ENCODE measurements at places on chromosomes 7 and 10.

DNA sequence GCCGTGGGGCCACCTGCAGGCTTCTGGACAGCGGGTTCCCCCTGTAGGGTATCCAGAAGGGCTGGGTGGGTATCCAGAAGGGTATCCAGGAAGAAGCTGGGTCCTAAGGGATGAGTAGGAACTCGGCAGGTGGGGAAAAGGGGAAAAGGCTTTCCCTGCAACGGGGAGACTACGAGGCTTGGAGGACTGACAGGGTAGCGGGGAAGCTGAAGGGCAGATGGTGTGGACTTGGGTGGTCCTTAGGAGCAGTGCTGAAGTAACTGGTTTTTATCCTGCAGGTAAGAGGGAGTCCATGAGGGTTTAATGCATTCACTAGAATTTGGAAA is 525 bp downstream of the UBE2D4 start:
- DNase-seq: no peak

DNA sequence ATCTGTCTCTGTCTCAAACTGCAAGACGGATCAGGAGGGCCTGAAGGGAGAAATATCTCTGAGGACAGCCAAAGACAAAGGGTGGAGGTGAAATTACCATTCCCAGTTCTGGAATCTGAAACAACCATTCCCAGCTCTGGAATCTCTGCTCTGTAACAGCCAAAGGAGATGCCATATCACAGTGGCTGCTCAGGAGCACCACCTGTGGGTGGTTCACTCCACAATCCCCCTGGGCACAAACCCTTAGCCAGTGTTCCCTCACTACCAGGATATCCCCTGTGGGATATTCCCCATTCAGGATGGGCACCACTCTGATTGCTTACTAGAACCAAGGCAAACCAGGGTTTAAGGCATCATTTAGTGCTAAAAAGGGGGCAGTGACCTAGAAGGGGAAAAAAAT is 199.0 kb downstream of the HTR7 start:
- DNase-seq: no peak

GRCh38 chr10:73959484-73960243 is 38.3 kb upstream of the VCL start:
- DNase-seq: no peak

- no peak for DNase-seq
Measured at GRCh38 chr10:108496106-108496505, 1331.6 kb upstream of the SORCS1 start.

DNA sequence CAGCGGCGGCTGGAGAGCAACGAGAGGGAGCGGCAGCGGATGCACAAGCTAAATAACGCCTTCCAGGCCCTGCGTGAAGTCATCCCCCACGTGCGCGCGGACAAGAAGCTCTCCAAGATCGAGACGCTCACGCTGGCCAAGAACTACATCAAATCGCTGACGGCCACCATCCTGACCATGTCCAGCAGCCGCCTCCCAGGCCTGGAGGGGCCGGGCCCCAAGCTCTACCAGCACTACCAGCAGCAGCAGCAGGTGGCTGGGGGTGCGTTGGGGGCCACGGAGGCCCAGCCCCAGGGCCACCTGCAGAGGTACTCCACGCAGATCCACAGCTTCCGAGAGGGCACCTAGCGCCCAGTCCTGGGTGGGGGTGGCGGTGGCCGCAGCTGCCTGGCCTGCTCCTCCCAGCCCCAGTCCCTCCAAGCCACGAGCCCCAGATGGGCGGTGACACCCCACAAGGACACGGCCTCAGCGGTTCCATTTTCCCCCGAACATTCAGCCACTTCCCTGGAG is 1.3 kb downstream of the BHLHA15 start:
- no peak for DNase-seq

GRCh38 chr10:88765816-88766215 is 6.0 kb downstream of the LIPN start:
- no peak for DNase-seq

DNA sequence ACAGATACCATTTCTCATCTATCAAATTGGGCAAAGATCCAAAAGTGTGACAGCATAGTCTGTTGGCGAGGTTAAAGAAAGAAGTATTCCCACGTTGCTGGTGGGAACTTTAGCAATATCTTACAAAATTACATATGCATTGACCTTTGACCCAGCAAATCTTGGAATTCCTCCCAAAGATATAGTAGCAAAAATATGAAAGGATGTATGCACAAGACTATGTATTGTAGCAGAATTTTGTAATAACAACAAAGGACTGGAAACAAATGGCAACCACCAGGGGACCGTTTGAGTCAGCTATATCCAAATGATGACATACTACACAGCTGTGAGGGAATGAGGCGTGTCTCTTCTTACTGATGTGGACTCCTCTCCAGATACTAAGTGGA is 50.2 kb downstream of the KCNH2 start:
- DNase-seq: no peak

- no peak for DNase-seq
Measured at GRCh38 chr10:65130162-65130758, 1609.1 kb downstream of the REEP3 start.

- DNase-seq: no peak
Measured at GRCh38 chr10:122115874-122116273, 126.9 kb downstream of the TACC2 start.

- no peak for DNase-seq
Measured at GRCh38 chr7:93147363-93147762, 822 bp downstream of the SAMD9L start.

DNA sequence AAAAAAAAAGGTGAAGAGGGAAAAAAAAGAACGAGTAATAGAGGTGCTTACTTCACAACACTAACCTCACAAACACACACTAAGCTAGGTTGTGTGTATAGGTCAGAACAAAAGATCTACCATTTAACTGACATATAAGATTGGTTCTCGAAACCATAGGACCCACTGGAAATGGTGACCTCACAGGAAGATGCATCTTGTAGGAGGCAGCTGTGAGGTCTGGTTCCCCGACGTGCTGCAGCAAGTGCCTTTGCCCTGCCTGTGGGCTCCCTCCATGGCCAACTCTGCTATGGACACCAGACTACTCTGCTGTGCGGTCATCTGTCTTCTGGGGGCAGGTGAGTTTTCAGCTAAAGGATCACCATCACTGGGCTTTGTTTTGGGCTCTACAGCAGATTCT is 133.8 kb upstream of the PRSS1 start:
- DNase-seq: no peak

GRCh38 chr10:85702768-85703167 is 663.8 kb downstream of the GRID1 start:
- no peak for DNase-seq

GRCh38 chr7:90842430-90842788 is 246.3 kb downstream of the CDK14 start:
- DNase-seq: no peak

GRCh38 chr10:30219971-30220751 is 128.9 kb downstream of the MTPAP start:
- DNase-seq: no peak

GRCh38 chr7:124057872-124058271 is 25.0 kb upstream of the TMEM229A start:
- no peak for DNase-seq

GRCh38 chr7:107021600-107021999 is 22.9 kb upstream of the PRKAR2B start:
- no peak for DNase-seq

DNA sequence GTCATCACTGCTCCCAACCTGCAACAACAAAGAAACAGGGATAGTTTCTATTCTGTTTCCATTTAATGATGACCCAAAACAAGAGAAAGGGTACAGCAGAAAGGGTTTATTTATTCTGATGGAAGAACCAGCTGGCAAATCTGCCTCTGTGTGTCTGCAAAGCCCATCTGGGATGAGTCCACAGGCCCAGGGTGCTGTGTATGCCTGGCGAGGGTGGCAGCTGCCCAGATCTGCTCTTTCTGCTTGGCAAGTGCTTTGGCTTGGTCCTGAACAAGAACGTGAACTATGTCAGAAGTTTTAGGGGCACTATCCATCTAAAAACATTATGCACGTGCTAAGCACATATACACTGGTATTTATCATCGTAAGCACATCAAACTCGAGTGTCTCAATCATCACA is 333.8 kb downstream of the CXCL12 start:
- DNase-seq: no peak

DNA sequence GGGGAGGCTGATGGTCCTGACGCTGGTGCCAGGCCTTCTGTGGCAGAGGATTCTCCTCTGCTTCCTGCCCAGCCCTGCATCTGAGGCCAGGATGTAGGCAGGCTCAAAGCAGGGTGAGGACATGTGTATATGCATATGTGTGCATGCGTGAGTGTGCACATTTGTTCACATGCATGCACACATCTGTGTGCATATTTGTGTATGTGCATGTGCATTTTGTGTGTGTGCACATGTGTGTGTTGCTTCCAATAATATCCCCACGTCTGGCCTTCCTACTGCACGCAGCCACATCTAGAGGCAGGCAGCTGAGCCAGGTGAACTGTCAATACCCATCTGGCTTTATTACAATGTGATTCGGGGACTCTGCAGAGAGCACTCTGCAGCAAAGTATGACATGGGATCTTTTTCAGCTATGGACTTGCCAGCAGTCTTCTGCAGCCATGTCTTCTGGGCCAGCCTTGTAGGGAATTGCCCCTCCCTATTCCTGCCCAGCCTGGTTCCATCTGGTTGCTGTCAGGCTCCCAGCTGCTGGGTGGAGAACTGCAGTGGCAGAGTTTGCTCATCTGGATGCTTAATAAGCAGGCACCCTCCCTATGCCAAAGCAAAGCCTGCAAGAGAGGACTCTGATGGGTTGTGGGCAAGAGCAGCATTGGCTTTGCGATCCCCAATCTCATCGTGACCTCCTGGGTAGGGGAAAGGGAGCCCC is 140.7 kb downstream of the PFKFB3 start:
- no peak for DNase-seq

DNA sequence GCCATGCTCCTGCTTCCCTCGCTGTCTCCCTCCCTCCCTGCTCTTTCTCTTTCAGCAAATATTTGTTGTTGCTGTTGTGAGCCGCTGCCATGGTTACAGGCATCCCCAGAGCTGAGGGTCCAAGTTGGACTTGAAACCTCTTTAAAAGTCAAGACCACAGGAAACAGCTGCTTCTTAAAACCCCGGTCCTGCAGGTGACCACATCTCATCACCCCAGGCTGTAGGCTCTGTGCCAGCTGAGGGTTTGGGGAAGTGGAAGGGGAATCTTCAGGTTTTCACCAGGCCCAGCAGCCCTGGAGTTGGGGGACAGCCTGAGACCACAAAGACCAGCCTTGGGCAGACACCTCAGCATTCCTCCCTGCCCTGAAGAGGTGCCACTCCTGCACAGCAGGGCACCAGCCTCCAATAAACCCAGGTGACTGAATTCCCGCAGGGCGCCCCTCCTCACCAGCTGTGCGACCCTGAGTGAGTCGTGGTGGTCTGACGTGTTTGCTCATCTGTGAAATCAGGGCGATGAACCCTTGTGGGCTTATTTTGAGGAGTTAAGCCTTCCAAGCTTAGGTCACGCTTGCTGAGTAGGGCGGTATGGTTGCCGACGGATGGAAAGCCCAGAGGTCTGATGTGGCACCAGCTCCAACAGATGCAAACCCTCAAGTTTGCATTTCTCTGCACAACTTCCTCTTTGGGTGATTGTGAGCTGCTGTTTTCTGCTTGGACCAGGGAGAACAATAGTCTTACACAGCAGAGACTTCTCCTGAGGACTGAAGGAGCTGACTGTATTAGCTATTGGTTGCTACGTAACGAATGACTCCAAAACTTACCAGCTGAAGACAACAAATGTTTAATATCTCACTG is 24.8 kb downstream of the NPTX2 start:
- DNase-seq: no peak

- DNase-seq: no peak
Measured at GRCh38 chr7:104767113-104767512, 246.9 kb upstream of the KMT2E start.

DNA sequence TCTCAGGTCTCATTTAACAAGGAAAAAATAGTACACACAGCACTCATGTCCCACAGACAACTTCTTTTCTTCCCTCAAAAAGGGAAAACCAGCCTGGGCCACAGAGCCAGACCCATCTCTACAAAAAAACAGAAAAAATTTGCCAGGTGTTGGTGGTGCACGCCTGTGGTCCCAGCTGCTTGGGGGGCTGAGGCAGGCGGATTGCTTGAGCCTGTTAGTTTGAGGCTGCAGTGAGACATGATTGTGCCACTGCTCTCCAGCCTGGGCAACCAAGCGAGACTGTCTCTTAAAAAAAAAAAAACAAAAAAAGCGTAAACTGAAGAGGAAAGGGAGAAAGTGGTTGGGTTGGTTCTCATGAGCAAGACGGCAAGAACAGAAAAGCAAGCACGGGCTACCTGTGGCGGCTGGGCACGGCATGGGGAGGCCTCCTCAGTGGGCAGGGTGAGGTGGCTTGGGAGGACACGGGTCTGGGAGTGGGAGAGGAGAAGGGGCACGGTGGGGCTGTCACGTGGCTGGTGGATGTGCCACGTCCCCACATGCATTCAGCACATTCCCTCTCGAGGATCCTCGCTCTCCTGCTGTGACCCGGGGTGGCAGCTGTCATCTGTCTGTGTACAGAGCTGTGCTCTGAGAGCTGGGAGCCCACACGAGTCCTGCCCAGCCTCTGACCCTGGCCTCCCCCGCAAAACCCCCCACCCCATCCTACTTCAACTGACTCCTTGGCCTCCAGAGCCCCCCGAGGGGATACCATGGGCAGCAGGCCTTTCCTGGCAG is 219.7 kb downstream of the MLLT10 start:
- DNase-seq: no peak

GRCh38 chr7:6221340-6222319 is 50.8 kb downstream of the CYTH3 start:
- DNase-seq: no peak

GRCh38 chr7:108592646-108593201 is 23.1 kb downstream of the DNAJB9 start:
- DNase-seq: no peak

GRCh38 chr10:64201936-64202335 is 680.7 kb downstream of the REEP3 start:
- no peak for DNase-seq

DNA sequence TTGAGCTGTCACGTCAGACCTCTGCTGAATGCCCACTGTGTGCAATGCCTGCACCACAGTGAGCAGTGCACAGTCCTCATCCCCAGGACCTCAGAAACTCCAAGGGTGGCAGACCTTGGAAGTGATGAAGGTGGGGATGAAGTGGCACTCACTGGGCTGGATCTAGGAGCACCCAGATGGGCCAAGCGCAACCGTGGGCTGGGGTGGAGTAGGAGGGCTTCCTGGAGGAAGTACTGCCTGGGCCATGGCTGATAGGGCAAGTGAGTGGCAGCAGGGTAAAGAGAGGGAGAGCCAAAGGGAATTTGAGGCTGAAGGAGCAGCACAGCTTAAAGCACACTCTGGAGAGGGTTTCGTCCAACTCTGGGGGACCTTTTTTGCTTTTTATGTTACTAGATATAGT is 52.3 kb downstream of the RBM20 start:
- no peak for DNase-seq

DNA sequence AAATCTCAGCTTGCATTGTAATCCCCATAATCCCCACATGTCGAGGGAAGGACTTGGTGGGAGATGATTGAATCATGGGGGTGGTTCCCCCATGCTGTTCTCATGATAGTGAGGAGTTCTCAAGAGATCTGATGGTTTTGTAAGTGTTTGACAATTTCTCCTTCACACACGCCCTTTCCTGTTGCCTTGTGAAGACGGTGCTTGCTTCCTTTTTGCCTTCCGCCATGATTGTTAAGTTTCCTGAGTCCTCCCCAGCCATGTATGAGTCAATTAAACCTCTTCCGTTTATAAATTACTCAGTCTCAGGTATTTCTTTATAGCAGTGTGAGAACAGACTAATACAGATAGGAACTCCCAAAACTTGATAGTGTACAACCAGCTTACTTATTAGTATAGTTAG is 98.6 kb downstream of the CREM start:
- no peak for DNase-seq

GRCh38 chr10:131804551-131805295 is 96.1 kb upstream of the PPP2R2D start:
- no peak for DNase-seq

Data from stimulated activated CD4-positive, alpha-beta T cell treated with anti-CD3 and anti-CD28 coated beads, Interleukin-4, amount 100 ng/mL, for 48 hours (primary cell).